ENCODE measurements at places on chromosomes 7 and 10.

DNA sequence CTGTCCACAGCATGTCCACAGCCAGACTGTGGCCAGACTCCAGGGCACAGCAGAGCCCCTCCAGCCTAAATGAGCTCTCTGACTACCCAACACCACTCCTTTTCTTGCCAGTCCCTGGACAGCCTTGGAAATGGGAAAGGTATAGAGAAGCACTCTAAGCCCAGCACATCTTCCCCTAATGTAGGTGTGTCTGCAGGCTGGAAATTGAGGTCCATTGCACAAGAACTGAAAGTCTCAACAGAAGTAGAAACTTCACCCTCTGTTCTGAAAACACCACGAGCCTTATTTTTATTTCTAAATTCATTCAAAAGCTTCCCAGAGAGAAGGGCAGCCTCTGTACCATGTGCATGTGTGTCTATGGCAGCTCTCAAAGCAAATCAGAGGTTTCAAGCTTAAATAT, 3.7 kb upstream of the KCNMA1 start:
- no peak for DNase-seq

DNA sequence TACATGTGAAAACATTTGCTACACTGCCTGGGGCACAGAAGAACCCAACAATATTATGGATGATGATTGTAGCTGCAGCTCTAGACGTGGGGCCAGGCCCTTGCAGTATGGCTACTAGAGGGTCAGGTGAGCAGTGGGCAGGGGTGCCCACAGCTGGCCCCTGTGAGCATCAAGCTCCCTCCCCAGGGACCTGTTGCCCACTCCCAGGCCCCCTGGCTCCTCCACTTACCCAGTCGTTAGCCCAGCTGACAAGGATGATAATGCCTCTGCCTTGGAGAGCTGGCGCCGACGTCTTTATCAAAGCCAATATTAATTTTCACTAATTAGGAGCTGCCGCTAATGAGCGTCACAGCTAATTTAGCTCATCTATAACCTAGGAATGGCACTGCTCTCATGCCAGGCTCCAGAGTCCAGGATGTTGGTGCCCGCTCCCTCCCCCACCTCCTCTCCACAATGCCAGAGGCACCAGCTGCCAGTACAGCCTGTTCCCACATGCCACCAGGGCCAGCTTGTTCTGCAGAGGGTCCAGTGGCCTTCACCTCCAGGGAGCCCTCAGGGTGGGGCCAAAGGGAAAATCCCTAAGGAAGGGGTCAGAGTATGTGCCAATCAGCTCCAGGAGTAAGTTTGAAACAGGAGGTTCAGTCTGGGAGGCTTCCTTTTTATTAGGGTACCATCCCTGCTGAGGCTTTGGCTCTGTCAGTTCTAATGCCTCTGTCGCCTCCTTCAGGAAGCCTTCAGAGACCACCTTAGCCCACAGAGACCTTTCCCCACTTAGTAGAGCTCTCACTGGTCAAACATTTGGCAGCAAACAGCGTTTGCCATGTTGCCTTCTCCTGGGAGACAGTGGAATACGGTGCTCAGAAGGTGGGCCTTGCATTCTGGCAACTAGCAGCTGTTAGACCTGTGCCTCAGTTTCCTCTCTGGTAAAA, 77.2 kb downstream of the CDH23 start:
- DNase-seq: no peak

GRCh38 chr10:119786117-119786769, 60.4 kb downstream of the INPP5F start:
- DNase-seq: no peak

DNA sequence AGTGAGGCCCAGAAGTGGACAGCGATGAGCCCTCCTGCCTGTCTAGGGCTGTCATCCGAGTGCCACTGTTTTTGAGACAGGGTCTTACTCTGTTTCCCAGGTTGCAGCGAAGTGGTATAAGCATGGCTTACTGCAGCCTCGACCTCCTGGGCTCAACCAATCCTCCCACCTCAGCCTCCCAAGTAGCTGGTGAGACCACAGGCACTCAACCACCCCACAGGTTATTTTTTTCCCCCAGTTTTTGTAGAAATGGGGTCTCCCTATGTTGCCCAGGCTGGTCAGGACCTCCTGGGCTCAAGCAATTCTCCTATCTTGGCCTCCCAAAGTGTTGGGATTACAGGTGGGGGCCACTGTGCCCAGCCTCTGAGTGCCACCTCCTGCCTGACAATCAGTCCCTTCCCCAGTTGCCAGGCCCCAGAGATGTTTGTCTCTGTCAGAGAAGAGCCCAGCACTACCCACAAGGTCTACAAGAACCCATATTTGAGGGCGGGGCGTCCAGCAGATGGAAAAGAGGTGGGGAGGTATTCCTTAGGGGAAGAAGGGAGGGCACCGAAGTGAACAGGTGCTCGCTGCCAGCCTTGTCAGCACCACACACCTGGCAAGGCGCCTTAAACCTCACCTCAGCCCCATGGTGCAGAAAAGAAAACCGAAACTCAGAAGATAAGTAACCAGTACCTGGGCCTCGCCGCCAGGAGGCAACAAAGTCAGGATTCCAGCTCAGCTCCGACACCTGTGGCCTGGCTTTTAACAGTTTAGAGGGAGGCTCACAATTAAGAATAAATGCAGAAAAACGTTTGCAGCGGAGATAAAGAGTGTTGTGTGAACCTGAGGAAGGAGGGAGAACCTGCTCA, 77.4 kb upstream of the ANLN start:
- peak; percentile 49 for DNase-seq

DNA sequence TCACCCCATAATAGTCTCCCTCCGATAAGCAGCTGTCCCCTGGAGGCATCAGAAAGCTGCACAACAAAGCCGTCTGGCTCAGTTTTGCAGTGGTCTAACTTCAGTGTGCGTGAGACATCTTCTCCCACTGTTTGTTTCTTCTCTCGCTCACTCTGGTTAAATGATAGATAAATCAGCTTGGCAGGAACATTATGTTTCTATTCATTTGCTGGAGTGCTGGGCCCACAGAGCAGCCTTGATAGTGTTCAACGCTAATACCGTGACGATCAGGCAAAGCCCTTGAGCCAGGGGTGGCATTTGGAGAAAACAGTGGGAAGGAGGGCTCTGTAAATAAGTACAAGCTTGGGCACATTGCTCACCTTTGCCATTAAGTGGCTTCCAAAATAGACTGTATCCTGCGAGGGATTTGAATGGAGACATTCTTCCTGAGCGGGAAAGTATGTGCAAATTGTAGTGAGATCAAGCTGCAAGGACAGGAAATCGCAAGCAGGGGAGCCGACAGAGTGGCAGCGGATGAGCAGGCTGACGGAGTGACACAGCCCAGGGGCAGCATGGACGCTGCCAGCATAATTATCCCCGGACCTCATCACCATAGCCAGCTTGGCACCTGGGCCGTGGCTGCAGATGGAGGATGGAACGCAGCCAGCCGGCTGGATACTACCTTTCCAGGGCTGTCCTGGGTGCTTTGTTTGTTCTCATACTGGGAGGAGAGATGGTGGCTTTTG, 256.8 kb upstream of the FZD8 start:
- DNase-seq: no peak

GRCh38 chr10:20466731-20467130, 430.4 kb downstream of the NEBL start:
- no peak for DNase-seq

GRCh38 chr7:69062020-69062765, 536.1 kb upstream of the AUTS2 start:
- no peak for DNase-seq

GRCh38 chr7:157889480-157889879, 552.7 kb downstream of the DNAJB6 start:
- no peak for DNase-seq

- no peak for DNase-seq
Observed at GRCh38 chr10:34824870-34825269, 9.8 kb upstream of the PARD3 start.

DNA sequence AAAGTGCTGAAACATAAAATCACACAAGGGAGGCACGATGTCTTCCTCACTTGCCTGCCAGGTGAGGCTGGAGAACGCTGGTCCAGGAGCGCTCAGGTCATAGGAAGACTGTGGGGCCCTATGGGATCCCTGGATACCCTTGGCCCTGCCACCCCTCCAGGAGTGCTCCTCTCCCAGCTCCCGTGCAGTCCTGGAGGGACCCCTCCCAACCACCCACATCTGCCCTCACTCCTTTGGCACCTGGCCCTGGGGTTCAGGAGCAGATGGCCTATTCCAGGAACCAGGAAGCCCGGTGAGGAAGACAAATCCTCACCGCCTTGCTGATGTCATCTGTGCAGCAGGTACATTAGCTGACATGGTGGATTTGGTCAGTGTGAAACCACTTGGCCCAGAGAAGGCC, 3.7 kb upstream of the CXCL12 start:
- DNase-seq: no peak

DNA sequence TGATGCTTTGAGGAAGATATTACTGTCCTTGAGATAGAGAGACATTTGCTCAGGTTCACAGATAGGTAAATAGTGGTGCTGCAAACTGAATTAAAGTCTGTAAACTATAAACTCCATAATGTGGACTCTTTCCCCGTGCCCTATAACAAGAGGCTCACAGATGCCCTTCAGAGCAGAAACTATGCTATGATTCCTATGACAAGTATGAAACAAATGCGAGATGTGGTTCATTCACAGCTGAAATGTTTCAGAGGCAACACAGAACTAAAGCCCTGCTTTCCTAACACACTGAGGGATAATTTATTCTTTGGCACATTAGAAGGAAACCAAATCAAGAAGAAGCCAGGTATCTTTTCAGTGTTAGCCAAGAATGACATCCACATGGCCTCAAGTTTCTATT, 13.4 kb downstream of the CHUK start:
- DNase-seq: no peak

DNA sequence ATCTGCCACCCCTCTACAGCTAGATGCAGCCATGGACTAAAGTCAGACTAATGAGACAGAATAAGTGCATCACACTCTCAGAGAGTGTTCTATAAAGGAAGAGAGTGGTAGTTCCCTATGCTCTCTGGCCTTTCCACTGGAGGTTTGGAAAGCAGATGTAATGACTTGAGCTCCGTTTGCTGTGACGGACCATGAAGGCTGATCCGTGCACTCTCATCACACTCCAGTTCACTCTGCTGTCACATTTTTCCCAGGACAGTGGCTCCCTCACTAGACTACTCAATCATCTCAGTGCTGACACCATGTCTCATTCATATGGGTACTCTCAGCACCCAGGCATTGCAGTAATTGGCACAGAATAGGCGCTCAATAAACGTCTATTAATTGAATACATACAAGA, 20.4 kb downstream of the TRDMT1 start:
- DNase-seq: no peak

GRCh38 chr7:13851736-13852135, 137.7 kb downstream of the ETV1 start:
- DNase-seq: peak; percentile 59

DNA sequence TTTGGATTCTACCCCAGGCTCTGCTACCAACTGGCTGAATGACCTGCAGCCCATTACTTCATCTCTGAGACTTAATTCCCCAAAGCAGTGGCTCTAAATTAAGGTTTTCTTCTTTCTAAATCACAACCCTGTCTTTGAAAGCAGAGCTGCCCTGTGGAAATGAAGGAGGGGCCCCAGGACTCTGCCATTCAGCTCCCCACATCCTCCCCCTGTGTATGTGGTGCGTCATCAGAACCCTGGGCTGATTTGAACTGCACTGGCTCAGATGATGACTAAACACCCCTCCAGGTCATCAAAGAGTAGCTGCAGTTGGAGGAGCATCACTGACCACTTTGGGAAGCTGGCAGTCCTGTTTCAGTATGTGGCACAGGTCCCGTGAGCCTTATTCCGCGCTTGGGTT, 46.6 kb downstream of the BPGM start:
- DNase-seq: no peak

- no peak for DNase-seq
Observed at GRCh38 chr10:69890065-69890847, 88.5 kb downstream of the COL13A1 start.

- DNase-seq: no peak
Observed at GRCh38 chr10:77922566-77923179, 3.9 kb downstream of the DLG5 start.

GRCh38 chr10:126036515-126036914, 140.2 kb downstream of the FANK1 start:
- DNase-seq: no peak

GRCh38 chr10:122648599-122649428, 50.8 kb downstream of the C10orf120 start:
- no peak for DNase-seq

DNA sequence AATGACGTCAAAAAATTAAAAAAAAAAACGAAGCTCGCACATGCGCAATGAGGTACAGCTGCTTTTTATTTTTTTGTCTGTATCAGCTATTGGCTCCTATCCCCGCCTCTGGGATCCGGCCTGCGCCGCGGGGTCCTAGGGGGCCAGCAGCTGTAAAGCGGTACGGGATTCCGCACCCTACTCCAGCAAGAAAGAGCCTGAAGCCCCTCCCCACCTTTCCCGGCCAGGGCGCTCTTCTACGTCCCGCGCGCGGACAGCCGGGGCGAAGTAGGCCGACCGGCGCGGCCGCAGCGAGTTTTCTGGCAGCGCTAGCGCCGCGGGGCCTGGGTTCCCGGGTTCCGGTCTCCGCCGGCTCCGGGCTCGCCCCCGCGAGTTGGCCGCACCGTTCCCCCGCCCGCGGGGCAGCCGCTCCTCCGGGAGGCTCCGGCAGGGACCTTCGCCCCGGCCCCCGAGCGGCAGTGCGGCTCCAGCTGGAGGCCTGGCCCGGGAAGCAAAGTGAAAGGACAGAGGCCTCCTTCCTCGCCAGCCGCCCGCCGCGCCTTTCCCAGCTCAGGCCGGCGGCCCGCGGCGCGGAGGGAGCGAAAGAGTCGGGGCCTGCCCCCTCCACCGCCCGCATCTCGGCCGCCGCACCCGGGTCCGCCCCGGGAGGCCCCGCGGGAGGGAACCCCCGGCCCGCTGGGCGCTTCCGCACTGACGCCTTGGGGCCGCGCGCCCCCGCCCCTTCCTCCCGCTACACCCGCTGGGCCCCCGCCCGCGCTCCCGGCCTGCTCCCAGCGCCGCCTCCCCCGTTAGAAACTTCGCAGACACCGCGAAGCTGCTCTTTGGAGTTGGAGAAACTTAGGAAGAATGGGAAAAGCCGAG, 4.7 kb upstream of the SPAG6 start:
- DNase-seq: peak; percentile 19
